ENCODE measurements at places on chromosomes 3 and 15. TPM values are rescaled to one million over a fixed set of nuclear protein-coding genes. Genes with fewer than 3 reads are reported as not detected.

DNA sequence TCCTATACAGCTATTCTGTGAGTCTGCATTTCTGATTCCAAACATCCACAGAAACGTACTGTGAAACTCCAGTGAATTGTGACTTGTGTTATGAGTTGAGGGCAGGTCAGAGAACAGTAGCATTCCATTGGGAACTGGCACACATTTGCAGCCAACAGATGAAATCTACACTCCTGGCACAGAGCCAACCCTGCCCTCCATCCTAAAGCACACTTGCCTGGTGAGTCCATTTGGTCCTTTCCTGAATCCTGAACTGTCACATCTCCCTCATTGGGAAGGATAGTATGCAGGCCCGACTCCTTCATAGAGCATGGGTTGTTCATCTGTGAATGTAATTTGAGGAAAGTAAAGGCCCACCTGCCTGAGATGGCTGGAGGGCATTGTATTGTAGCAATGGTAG is 314.3 kb upstream of the RASGRP1 start:
- no peak for DNase-seq

DNA sequence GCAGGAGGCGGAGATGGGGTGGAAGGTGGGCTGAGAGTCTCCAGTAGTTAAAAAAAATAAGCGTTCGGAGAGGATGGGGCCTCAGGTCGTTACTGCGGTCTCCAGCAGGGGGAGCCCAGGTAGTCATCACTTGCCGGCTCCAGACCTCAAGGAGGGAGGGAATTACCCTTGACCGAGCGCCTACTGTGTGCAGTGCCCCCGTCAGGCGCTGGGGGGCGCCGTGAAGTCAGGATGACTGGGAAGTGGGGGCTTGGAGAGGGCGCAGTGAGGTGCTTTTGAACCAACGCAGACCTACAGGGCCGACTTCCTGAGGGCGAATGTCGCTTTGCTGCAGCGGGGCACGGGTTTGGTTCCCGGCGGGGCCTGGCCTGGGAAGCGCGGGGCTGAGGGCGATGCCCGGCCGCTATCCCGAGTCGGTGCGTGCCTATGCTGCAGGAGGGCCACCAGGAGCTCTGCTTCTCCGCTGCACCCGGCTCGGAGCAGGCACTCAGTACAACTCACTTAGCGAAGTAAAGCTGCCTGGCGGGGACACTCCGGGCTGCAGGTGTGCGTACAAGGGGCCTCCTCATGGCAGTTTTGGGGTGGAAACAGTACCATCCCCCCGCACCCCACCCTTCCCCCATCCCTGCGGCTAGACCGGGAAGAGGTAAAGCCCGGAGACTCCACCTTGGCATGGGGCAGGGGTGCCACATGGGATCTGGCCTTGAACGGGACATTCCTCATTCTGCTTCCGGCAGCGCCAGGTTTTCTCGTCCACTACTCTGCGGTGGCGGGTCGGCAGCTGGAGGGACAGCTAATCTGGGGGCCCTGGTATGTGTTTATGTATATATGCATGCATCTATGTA is 79.8 kb downstream of the RHCG start:
- DNase-seq = peak; percentile 78

DNA sequence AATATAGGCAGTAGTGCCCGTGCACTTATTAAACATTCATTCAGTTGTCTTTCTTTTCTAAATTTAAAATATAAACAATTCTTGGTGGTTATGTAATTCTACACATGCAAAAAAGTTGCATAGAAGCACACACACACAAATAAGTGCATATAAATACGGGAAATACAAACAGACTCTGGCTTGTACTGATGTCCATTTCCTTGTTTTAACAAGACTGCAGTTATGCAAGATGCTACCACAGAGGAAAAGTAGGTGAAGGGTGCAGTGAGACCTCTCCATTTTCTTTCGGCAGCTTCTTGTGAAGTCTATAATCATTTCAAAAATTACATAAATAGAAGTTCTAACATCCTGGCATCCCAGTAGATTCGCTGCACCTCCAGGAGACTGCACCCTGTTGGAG is 130.6 kb upstream of the BCL6 start:
- DNase-seq = no peak

DNA sequence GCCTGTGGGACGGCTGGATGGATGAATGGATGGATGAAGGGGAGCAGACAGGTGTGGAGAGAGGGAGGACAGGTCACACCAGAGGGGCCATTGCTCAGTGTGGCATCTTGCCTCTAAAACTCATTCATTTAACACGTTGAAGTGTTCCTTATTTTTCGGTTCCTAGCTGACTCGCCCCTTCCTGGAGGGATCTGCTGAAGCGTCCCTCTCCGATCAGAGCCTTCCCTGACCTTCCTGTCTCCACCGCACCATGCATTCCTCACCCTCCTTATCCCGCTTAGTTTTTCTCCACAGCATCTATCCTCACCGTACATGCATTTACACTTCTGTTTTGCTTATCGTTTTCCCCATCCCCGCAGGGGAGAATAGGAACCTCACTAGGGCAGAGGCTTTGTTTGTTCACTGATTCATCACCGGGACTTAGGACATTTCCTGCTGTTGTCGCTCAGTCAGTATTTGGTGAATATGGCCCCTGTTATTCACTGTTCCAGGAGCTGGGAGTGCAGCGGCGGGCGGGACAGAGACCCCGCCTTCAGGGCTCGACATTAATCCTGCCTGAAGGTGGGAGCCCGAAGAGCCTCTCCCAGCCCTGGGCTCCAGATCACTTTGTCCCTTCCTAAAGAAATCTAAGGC is 32.0 kb downstream of the FOXL2 start:
- no peak for DNase-seq

DNA sequence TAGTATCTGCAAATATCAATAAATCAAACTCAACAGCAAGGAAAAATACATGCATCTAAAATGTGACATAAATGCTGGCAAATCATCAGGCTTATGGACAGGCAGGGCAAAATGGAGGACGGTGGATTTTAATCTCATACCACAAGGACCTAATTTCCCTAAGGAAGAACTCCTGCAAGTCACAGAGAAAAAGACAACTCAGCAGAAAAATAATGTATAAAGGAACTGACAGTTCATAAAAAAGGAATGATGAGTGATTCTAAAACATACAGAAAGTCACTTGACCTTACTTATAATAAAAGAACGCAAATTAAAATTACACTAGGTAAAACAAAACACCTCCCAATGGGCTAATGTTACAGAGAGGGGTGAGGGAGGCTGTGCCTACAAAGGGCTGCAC is 17.2 kb downstream of the TUBGCP5 start:
- DNase-seq = no peak

- DNase-seq = no peak
Measured at GRCh38 chr3:150146991-150147761, 176.5 kb upstream of the PFN2 start.

DNA sequence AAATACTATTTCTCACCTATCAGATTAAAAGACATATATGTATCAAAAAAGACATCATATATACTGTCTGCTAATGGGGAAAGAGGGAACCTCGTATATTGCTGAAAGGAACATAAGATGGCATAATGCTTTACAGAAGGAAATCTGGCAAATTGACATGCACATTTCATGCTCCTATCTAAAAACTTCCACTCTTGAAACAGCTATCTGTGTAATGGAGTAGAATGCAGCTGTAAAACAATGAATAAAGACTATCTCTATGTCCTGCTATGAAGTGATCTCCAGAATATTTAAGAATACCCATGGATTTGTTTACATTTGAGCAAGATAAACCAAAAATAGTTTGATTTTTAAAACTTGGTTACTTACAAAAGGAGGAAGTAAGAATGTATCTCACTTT is 107.4 kb downstream of the TBL1XR1 start:
- DNase-seq = no peak

- DNase-seq = no peak
Measured at GRCh38 chr3:171954690-171955383, 84.5 kb upstream of the FNDC3B start.

TERC gene
- total RNA-seq = 11.8 TPM

SPINK8 gene
- total RNA-seq = not detected
